ENCODE measurements at places on chromosomes 7 and 10.

DNA sequence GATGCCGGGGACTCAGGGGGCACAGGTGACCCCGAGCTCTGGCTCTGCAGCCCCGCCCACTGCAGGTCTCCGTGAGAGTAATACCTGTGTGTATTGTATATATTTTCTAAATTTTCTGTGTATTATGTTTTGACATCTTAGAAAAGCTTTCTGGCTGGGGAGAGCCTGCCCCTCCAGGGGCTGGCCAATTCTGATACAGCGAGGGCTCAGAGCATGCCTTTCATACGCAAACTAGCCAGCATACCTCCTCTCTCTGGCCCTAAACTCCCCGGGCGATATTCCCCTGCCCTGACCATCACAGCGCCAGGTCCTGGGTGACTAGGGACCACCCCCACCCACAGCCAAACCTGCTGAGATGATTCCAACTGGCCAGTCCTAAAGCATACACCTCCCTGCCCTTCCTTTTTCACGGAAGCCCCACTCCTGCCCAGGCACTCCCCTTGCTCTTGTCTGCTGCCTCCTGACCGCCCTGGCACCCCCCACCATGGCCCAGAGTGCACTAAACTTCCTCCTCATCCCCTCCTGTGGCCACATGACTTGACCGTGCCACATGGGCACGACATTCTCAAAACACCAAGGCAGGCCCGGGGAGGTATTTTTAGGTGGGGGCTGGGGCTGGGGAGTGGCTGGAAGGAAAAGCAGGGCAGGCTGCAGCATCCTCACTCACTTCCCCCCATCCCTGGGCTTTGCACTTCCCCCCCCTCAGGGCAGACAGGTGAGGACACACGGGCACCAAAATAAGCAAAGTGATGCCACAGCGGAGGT lies 61.5 kb downstream of the INSIG1 start:
- no peak for DNase-seq

GRCh38 chr10:1149793-1150637 lies 93.8 kb downstream of the WDR37 start:
- no peak for DNase-seq

DNA sequence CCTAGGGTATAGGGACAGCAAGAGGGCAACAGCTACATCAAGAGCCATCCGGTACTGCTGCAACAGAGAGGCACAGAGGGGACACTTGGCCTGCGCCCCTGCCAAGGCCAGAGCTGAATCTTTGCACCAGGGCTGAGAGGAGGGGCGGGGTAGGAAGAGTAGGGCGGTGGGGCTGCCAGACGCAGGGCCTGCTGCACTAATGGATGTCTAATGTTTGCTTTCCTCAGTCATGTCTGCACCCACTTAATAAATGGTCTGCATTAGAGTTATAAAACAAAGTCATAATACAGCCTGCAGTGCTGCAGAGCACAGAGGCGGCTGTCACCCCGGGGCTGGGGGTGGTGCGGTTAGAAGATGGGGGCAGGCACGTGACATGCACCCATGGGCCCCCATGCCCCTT lies 42.2 kb upstream of the SLC29A3 start:
- no peak for DNase-seq

DNA sequence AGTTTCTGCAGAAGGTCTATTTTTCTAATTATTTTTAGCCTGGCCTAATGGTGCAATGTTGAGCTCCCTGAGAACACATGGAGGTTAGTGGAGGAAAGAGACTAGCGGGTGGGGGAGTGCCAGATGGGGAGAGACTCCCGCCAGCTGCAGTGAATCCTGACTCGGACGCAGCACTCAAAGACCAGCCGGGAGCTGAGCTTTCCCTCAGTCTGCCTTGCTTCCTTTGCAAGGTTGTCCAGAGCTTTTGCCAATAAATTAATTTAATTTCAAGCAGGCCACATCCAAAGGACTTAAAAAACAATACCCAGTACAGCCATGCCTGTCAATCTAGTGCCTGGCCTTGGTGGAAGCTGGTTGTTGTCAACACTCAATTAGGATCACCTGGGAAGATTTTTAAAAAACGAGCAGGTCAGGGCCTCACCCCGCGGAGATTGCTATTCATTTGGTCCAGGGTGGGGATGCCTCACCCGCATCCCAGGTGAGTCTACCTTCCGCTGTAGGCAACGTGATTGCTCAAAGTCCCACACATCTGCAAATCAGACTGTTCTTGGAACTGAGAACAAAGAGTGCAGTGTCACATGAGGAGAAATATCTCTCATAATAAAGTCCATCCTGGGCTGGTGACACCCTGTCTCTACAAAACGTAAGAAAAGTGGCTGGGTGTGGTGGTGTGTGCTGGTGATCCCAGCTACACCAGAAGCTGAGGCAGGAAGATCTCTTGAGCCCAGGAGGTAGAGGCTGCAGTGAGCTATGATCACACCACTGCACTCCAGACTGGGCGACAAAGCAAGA lies 4.0 kb downstream of the CLRN3 start:
- DNase-seq: no peak

DNA sequence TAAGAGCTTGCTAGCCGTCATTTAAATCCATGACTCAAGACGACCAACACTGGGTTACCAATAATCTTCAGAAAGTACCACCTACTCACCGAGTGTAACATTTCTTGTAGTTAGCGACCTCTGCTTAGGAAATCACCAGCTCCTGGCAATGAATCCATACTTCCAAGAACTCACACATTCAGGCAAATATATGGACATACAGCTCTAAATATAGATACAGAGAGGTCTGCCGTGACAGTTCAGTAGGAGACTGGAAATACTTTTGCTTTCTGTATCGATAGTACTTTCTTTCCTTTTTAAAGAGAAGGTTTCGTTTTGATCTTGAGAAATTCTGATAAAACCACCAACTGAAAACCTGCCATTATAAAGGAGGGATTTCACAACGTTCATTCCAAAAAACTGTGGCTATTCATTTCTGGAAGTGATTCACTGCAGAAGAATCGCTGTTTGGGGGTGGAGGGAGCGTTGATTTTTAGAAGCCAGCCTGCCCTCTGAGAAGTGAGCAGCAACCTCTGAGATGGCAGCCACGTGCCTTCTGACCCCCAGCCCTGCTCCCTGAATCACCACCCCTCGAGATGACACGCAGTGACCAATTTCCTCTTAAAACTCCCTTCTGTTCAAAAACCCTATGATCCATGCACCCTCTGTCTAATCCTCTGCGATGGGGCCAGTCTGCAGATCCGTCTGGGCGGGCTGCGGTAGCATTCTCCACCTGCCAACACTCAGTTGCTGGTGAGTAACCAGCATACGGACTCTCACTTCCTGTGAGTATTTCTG lies 179.0 kb upstream of the KLF14 start:
- peak; percentile 66 for DNase-seq

DNA sequence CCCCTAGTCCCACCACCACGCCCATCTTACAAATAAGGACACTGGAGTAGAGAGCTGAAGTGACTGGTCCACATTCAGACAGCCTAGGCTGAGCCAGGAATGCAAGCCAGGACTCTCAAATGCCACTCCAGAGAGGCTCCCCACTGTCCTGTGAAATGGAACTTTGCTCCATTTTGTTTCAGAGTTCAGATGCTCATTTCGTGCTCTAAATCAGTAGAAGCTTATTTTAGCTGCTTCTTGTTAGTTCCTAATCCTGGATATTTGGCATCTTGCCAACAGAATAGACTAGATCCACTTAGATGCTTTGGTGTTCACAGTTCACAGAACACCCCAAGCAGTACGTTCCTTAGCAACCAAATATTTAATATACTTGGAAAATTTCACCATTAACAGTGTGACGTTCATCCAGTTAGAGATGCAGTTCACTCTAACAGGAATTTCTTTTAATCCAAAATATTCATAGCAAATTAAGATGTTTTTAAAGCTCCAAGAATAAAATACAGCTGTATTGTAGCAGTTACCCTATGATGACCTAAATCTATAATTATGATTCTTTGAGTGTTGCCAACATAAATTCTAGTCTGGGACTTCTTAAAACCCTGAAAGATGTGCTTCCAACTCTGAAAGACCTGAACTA lies 7.3 kb downstream of the MMP21 start:
- DNase-seq: peak; percentile 53

GRCh38 chr7:115097175-115097671 lies 175.3 kb downstream of the MDFIC start:
- DNase-seq: no peak

GRCh38 chr10:11298116-11298515 lies 280.4 kb downstream of the CELF2 start:
- no peak for DNase-seq

GRCh38 chr10:47294057-47294456 lies 5.9 kb upstream of the GDF10 start:
- DNase-seq: no peak

GRCh38 chr10:130416334-130417150 lies 280.4 kb downstream of the GLRX3 start:
- no peak for DNase-seq

GRCh38 chr10:3563298-3563697 lies 221.7 kb downstream of the KLF6 start:
- DNase-seq: no peak

DNA sequence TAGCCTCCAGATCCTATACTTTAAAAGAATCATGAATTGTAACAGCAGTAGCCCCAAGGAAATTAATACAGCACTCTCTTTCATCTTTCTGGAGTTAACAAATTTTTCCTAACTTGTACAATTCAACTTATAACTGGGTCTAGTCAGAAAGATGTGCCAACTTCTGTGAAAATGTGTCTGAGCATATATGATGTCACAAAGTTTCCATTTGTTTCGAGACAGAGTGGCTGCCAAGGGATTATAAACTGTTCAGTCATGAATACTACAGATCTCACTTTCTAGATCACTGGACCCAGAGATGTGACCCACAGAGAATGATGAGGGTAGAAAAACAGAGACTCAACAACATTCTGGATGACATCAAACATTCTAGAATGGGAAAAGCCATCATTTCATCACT lies 249.2 kb upstream of the PHF14 start:
- DNase-seq: no peak

DNA sequence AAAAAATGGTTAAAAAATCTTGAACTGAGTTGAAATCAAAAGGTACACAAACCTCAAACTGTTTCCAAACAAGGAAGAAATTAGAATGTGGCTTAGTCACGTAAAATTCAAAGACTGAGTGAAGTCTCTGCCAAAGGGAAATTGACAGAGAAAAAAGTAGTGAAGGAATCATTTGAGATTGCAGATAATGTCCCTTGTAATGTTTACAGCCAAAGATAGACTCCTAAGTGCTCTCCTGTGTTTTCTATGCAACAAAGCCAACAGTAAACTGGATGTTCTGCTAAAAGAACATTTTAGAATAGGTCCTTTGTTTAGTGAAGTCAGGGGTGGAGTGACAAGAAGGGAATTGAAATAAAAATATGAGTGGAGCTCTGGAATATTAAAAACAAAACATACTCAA lies 117.9 kb downstream of the ITGA8 start:
- no peak for DNase-seq
